Fibroblast of skin of left quadriceps (primary cell): ENCODE measurements at places on chromosomes 6 and 20.

GRCh38 chr6:156890627-156891314 lies 113.6 kb downstream of the ARID1B start:
- DNase-seq = no peak

GRCh38 chr20:48184229-48184628 lies 398.9 kb upstream of the SULF2 start:
- no peak for DNase-seq

- DNase-seq = peak; percentile 84
Measured at GRCh38 chr6:81938014-81938856, 185.8 kb upstream of the TENT5A start.

DNA sequence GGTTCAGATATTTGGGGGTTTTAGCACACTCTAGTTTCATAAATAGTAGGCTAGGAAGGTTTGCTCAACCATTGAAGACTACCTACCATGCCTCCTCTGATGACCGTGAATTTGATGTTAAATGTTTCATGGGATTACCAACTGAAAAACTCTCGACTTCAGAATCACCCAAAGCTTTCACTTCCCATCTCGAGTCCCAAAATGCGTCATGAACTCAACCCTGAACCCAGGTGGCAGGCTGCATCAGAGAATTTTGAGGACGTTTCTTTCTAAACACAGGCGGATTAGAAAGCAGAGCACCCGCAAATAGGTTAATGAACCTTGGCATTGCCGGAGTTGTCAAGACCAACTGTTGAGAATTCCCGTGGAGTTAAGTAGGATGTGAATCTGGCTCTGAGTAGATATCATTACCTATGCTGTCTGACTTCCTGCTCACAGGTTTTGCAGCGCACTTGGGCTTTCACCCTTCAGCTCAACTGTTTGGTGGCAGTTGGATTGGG lies 98.4 kb upstream of the ADTRP start:
- no peak for DNase-seq

DNA sequence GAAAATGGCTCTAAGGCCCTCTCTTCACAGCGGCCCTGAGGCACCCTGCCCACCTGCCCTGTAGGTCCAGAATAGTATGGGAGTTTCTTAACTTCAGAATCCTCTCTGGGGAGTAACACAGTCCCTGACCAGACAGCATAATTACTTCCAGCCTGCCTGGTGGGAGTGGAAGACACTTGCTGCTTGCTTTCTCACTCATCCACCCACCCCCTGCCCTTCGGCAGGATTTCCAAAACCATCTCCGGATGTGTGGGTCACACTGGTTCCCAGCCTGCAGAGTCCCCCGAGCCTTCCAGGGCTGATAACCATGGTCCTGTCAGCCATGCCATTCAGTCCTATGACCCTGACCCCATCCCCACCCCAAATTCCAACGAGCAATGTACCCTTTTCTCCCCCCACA lies 5.4 kb downstream of the SLC29A1 start:
- DNase-seq = no peak

DNA sequence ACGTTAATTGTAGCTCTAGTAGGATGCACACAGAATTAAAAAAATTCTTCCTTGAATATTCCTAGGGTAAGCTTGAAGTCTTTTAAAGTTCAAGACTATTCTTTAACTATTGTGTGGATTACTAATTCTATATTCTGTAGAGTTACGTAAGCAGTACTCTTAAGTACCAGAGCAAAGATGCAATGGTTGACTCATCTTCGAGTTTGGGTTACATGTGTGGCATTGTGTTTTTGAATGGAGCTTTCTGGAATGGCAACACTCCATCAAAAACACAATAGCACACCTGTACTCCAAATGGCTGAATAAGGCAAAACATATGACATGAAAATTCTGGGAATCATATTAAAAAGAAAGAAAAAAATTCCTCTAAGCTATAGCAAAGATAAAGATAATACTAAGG lies 33.5 kb upstream of the CEP162 start:
- DNase-seq = no peak

DNA sequence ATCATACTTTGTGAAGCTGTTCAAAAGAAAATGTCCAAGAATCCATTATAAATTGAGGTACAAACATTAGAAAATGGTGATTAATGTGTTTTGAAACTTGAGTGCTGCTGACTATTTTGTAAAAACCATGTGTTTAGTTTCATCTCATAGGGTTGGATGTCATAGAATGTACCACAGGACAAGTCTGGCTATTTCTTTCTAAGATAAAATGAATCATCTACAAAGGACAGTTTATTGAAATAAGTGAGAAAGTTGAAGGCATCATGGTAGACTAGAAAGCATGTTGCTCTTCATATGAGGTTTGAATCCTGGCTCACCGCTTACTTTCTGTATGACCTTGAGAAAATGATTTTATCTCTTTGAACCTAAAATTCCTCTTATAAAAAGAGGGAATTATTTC lies 29.2 kb upstream of the SMAP1 start:
- no peak for DNase-seq

GRCh38 chr6:73263570-73263909 lies 544 bp upstream of the KHDC1 start:
- no peak for DNase-seq

DNA sequence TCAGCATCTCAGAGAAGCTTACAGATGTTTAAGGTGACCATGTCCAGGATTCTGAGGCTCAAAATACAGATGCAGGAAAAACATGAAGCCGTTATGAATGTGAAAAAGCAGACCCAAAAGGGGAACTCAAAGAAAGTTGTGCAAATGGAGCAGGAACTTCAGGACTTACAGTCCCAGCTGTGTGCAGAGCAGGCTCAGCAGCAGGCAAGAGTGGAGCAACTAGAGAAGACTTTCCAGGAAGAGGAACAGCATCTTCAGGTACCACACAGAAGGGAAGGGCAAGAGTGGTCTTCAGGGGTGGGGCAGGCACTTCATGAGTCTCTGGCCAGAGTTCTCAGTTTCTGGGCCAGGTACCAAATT lies 15.2 kb downstream of the RNF8 start:
- no peak for DNase-seq

- no peak for DNase-seq
Measured at GRCh38 chr6:16578695-16579285, 182.5 kb downstream of the ATXN1 start.

DNA sequence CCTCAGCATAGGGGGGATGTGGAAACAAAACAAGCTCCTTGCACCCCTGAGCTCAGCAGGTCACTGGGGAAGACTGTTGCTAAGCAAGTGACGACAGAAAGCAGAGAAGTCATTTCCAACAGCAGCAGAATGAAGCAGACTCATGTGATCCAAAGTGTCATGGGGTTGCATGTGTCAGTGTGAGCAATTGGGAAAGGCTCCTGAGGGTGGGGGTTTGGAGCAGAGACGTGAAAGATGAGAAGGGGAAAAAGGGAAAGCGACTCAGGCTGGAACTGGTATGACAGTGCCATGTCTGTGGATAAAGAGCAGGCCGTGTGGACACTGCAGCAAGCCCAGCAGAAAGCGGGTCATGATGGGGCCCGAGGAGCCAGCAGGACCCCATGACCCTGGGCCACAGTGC lies 363.9 kb downstream of the PREX1 start:
- DNase-seq = no peak

- no peak for DNase-seq
Measured at GRCh38 chr6:80503660-80504059, 397.2 kb downstream of the BCKDHB start.

DNA sequence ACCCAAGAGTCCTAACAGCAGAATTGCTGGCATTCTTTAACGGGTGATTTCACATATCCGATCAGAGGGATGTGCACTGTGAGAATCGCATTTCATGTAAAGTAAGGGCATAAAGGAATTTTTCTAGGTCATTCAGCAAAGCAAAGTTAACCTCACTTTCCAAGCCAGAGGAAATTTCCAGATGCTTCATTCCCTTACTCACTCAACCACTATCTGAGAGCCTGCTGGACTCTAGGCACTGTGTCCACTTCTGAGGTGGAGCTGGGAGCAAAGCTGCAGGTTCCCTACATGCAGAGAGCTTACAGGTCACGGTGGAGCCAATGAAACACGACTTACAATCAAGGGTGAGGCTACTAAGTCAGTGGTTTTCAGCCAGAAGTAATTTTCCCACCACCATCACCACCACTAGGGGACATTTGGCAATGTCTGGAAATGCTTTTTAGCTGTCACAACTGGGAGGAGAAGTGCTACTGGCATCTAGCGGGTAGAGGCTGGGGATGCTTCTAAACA lies 34.5 kb upstream of the TSHZ2 start:
- DNase-seq = no peak

DNA sequence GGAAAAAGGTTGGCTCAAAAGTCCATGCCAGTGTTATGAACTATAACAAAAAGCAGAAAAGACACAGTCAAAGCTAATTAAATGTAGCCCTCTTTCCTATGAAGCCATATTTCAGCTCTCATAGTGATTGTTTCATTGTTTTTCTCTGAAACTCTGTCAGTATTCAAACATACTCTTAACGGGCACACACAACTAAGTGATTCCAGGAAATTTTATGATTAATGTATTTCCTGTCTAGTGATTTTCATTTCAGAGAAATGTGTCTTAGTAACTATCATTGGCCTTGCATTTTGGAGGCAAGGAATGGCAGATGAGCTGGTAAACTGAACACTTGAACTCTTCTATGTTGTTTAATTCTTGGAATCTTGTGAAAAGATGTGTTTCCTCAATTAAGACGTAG lies 68.0 kb downstream of the CLVS2 start:
- no peak for DNase-seq

DNA sequence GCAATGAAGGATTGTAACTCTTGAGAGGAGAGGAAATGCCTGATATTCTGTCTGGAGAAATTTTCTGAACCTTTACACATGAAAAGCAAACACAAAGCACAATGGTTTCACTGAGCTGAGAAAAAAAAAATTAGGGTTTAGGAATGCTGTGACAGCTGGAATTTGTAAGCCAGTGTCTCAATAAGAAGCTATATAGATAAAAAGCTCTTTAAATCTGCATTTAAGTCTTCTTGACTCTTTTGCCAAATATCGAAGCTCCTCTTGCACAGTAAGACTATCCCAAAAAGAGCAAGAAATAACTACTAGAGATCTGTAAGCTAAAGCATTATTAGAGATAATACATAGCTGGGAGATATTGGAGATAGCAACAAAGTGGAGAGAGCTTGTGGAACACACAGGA lies 1334.0 kb upstream of the CITED2 start:
- no peak for DNase-seq

DNA sequence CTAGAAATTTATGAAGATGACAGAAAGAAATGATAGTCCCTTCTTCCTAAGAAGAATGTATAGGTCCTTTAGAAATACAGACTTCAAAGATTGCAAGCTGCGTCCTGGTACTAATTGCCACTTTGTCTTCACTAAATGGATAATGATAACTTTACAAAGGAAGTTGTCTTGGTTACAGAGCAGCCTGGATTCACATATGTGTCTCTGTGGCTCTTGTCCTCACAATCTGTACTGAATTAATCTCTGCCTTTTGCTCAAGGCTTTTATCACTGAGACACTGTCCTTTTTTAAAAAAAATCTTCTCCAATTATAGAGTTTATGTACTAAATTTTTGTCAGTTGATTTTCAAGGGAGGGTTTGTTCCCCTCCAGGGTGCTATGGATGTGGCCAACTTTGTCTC lies 17.5 kb upstream of the MRAP2 start:
- DNase-seq = no peak

GRCh38 chr6:53498649-53499048 lies 46.3 kb downstream of the GCLC start:
- DNase-seq = no peak

DNA sequence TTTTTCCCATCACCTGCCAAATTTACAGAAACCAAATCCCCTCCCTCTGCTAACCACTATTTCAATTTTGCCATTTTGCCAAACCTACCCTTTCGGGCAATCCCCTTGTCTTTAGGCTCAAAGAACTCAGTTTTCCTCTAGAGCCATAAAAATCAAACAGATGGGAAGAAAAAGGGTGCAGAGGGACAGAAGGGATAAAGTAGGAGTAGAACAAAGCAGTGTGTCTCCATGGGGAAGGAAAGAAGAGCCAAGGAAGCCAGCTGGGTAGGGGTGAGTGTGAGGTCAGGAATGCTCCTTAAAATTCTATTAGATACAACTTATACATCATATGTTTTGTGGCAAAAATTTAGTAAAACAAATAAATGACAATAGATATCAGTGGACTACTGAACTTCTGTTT lies 316.5 kb downstream of the BTBD9 start:
- no peak for DNase-seq

GRCh38 chr6:84771125-84771755 lies 6.8 kb upstream of the TBX18 start:
- DNase-seq = no peak

GRCh38 chr6:26501482-26501986 lies 1.4 kb downstream of the BTN1A1 start:
- DNase-seq = no peak

DNA sequence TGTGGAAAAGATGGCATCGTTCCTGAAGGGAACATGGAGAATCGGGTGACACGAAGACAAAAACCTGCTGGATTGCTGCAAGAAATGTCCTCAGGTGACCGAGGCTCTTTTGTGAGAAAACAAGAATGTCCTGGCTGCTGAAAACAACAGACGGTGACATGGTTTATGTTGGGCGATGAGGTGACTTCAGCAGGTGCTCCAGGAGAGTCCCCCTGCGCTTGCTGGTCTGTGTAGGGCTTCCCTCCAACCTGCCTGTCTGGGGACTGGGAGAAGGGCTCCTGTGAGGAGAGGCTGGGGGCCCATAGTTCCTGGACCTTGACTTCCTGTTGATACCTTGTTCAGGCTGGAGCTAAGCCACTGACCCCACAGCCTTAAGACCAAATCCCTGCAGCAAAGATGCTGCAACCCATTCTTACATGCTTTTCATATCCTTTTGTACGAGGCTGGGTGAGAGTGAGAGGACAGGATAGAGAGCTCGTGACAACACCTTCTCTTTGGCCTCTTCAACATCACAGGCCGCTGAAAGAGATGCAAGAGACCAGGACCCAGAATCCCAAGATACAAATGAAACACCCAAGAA lies 134.8 kb downstream of the CD83 start:
- no peak for DNase-seq

GRCh38 chr6:10505529-10505928 lies 15.6 kb upstream of the GCNT2 start:
- no peak for DNase-seq

DNA sequence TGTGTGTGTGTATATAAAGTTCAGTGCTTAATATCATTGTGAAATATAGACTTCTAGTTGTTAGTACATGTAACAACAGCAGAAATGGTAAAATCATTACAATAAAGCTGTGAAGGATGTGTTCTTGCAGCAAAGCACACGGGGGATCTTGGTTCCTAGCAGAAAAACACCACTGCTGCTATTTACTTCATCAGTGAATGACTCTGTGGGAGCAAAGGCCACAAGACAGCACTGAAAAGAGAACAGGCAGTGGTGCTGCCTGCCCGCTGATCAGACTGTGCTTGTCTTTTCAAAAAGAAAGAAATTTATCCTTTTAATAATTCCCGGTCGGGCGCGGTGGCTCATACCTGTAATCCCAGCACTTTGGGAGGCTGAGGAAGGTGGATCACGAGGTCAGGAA lies 689.9 kb upstream of the CITED2 start:
- DNase-seq = no peak

- no peak for DNase-seq
Measured at GRCh38 chr6:167825332-167826229, 1.1 kb upstream of the AFDN start.

- DNase-seq = no peak
Measured at GRCh38 chr6:135675862-135676261, 175.6 kb upstream of the PDE7B start.

- no peak for DNase-seq
Measured at GRCh38 chr6:33211666-33212422, 3.5 kb downstream of the RING1 start.

GRCh38 chr6:117550078-117550600 lies 52.2 kb downstream of the GOPC start:
- no peak for DNase-seq
